ENCODE measurements at places on chromosomes 13 and 19.

GRCh38 chr19:1401138-1401888 lies at the start of gene GAMT:
GAMT (minus strand) TSS chr19:1401542; CDS start chr19:1401476, 66 bp downstream.
- H3K27ac ChIP-seq: no peak within 1 kb of the TSS
- peaks cover 13% of the 10 kb centered on the region for H3K27me3 ChIP-seq
- DNase-seq: peak; percentile 64
- H3K4me3 ChIP-seq: peak within 1 kb of the TSS; percentile 75

- H3K36me3 ChIP-seq: peaks cover 2% of the 10 kb centered on the region
- H3K27ac ChIP-seq: peak overlapping the region; percentile 97
- no peaks in the 10 kb centered on the region for H3K27me3 ChIP-seq
- peak overlapping the region; percentile 62 for H3K4me3 ChIP-seq
These were observed 22.2 kb downstream of the FAM187B start for GRCh38 chr19:35206379-35206778.

- H3K36me3 ChIP-seq: no peaks in the 10 kb centered on the region
- H3K27me3 ChIP-seq: peaks cover 24% of the 10 kb centered on the region
- no peak overlapping the region for H3K27ac ChIP-seq
These were observed 62.5 kb upstream of the PDX1 start for GRCh38 chr13:27857282-27857681.

GRCh38 chr13:91836553-91836952 lies 438.1 kb downstream of the GPC5 start:
- H3K36me3 ChIP-seq: no peaks in the 10 kb centered on the region
- H3K27ac ChIP-seq: no peak overlapping the region
- H3K27me3 ChIP-seq: no peaks in the 10 kb centered on the region
- no peak overlapping the region for H3K4me3 ChIP-seq
- DNase-seq: no peak
- no peaks in the 10 kb centered on the region for H3K4me1 ChIP-seq

DNA sequence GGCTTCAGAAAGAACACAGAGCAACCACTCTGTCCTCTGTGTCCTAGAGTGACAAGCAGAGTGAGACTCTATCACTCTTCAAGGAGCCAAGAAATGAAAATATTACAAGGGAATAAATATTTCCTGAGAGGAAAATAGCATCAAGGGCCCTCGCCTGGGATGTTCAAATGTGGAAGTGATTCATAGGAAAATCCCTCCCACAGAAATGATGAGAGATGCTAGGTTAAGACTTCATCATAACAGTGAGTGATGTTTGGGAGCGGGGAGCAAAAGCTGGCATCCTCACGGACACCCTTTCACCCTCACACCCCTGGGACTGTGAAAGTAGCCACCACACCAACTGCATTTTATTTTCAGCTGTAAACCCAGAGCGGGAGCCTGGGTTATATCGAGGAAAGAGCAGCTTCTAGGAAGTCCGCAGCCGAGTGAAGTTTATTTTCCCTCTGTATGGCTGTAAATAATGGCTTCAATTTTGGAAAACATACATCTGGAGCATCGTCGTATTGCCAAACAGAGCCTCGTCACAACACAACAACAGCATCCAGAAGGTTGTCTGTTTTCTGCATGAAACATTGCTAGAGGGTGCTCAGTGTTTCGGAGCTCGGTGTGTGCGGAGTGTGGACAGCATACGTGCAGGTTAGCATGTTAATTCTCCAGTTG lies 54.8 kb downstream of the DLEU7 start:
- no peak overlapping the region for H3K4me3 ChIP-seq
- H3K27ac ChIP-seq: no peak overlapping the region
- no peak for DNase-seq
- no peaks in the 10 kb centered on the region for H3K27me3 ChIP-seq
- H3K36me3 ChIP-seq: peaks cover 2% of the 10 kb centered on the region
- H3K4me1 ChIP-seq: peaks cover 14% of the 10 kb centered on the region

DNA sequence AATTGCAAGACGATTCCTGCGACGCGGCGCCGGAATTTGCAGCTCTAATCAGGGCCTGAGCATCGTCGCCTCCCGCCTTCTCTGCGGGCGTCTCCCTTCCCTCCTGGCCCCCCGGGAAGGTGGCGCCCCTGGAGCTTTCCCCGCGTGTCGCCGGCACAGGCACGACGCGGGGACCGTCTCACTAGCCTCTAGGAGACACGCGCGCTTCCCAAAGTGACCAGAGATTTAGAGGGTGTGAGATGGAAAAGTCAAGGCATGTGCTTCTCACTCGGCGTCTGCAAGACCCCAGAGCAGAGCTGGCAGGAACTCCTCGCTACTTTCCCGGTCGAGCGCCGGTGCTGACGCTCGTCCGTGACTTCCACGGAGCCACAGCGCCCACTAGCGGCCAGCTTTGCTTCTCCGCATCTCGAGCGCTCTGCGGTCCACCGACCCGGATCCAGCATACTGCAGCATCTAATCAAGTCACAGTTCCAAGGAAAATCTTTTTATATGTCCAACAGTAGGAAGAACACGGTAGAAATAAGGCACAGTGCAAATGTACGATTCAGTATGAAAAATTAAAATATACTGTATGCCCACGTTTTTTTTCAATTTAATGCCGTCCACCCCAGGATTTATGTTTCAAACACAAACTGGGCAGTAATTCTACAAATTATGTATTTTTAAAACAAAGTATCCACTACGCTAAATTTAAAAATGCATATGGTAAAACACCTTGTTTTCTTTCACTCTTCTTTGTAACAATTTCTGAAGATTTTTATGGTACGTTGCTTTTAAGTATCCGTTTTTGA lies 977 bp upstream of the EFNB2 start:
- H3K36me3 ChIP-seq: peaks cover 4% of the 10 kb centered on the region
- H3K27me3 ChIP-seq: peaks cover 9% of the 10 kb centered on the region
- H3K4me3 ChIP-seq: peak overlapping the region; percentile 98
- peak; percentile 89 for DNase-seq

DNA sequence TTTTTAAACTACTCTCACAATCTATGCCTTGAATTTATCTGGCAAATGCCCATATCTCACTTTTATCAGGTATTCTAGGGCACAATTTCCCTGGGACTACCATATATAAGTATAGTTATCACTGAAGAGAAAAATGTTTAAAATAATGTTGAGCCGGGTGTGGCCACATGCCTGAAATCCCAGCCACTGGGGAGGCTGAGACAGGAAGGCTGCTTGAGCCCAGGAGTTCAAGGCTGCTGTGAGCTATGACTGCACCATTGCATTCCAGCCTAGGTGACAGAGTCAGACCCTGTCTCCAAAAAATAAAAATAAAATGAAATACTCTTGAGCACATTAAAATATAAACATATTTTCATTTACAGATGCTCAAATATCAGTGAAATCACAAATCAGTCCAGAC lies 4.1 kb downstream of the KATNAL1 start:
- H3K36me3 ChIP-seq: peaks cover under 1% of the 10 kb centered on the region
- no peak for DNase-seq
- H3K27ac ChIP-seq: no peak overlapping the region
- H3K27me3 ChIP-seq: no peaks in the 10 kb centered on the region

- no peak for DNase-seq
- H3K27ac ChIP-seq: no peak overlapping the region
- H3K4me3 ChIP-seq: no peak overlapping the region
- H3K36me3 ChIP-seq: peaks cover 21% of the 10 kb centered on the region
- no peaks in the 10 kb centered on the region for H3K27me3 ChIP-seq
These were observed 48.0 kb downstream of the GGACT start for GRCh38 chr13:100540621-100541020.

- no peaks in the 10 kb centered on the region for H3K27me3 ChIP-seq
- DNase-seq: no peak
- H3K36me3 ChIP-seq: no peaks in the 10 kb centered on the region
- no peak overlapping the region for H3K4me3 ChIP-seq
- no peaks in the 10 kb centered on the region for H3K4me1 ChIP-seq
These were observed 93.2 kb upstream of the CSNK1A1L start for GRCh38 chr13:37198629-37199028.

- no peaks in the 10 kb centered on the region for H3K4me1 ChIP-seq
- H3K36me3 ChIP-seq: no peaks in the 10 kb centered on the region
- H3K27me3 ChIP-seq: peaks cover 16% of the 10 kb centered on the region
- H3K27ac ChIP-seq: no peak overlapping the region
- DNase-seq: no peak
These were observed 18.0 kb upstream of the C1QTNF9B start for GRCh38 chr13:23915308-23915707.

GRCh38 chr19:45498411-45499195 lies at the start of gene PPM1N:
PPM1N (plus strand) TSS chr19:45498443; CDS start chr19:45498473, 30 bp downstream.
- peak; percentile 66 for DNase-seq
- H3K27ac ChIP-seq: peak within 1 kb of the TSS; percentile 16
- H3K36me3 ChIP-seq: peaks cover 5% of the 10 kb centered on the region
- peak within 1 kb of the TSS; percentile 92 for H3K4me3 ChIP-seq
- peaks cover 40% of the 10 kb centered on the region for H3K4me1 ChIP-seq

DNA sequence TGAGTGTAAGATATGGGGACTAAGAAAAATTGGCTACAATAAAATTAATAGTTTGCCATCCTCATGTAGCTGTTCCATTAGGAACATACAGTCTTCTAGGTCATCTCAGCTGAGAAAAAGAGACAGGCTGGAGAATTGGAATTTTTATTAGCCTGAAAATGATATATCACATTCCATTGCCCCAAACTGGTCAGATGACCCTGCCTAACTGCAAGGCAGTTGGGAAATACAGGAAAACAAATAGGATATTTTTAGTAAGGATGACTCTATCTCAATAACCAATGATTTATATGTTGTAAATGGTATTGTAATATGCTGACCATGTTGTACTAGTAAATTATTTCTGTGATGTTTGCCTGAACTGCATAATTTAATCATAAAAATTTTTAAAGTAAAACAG lies 673.8 kb downstream of the PCDH9 start:
- no peaks in the 10 kb centered on the region for H3K36me3 ChIP-seq
- H3K27ac ChIP-seq: no peak overlapping the region
- no peaks in the 10 kb centered on the region for H3K27me3 ChIP-seq
- DNase-seq: no peak
- H3K4me3 ChIP-seq: no peak overlapping the region

GRCh38 chr19:14476673-14477401 lies 1.7 kb upstream of the PTGER1 start:
- H3K4me3 ChIP-seq: no peak overlapping the region
- H3K27ac ChIP-seq: no peak overlapping the region
- peaks cover 4% of the 10 kb centered on the region for H3K36me3 ChIP-seq
- peaks cover 26% of the 10 kb centered on the region for H3K27me3 ChIP-seq

- no peaks in the 10 kb centered on the region for H3K27me3 ChIP-seq
- no peaks in the 10 kb centered on the region for H3K4me1 ChIP-seq
- H3K36me3 ChIP-seq: no peaks in the 10 kb centered on the region
- H3K27ac ChIP-seq: no peak overlapping the region
- no peak overlapping the region for H3K4me3 ChIP-seq
- DNase-seq: no peak
These were observed 62.1 kb upstream of the ZNF536 start for GRCh38 chr19:30309905-30310601.

- peaks cover 6% of the 10 kb centered on the region for H3K4me1 ChIP-seq
- no peaks in the 10 kb centered on the region for H3K36me3 ChIP-seq
- DNase-seq: no peak
- no peak overlapping the region for H3K27ac ChIP-seq
- no peak overlapping the region for H3K4me3 ChIP-seq
These were observed 49.4 kb downstream of the SERP2 start for GRCh38 chr13:44422755-44423643.

GRCh38 chr19:42558450-42559150 lies 30.3 kb upstream of the CEACAM1 start:
- H3K27me3 ChIP-seq: peaks cover 24% of the 10 kb centered on the region
- no peak for DNase-seq
- H3K4me3 ChIP-seq: no peak overlapping the region
- H3K27ac ChIP-seq: no peak overlapping the region
- no peaks in the 10 kb centered on the region for H3K36me3 ChIP-seq

DNA sequence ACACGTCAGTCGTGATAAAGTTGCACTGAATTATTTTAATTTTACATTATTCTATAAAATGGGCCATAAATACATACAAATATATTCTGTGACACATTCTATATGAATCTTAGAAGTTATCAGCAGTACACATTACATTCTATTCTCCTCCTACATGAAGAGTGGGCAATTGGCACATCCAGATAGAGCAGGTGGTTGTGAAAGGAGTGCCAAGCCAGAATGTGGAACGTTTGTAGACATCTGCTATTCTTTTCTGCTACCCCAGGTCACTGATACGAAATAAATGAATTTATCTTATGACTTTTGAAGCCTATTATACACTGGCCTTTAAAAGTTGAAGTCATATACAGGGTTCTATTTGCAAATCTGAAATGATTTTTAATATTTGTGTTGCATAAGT lies 373.2 kb downstream of the PCDH17 start:
- H3K27me3 ChIP-seq: no peaks in the 10 kb centered on the region
- H3K4me3 ChIP-seq: no peak overlapping the region
- H3K36me3 ChIP-seq: no peaks in the 10 kb centered on the region
- H3K27ac ChIP-seq: no peak overlapping the region

- H3K36me3 ChIP-seq: peaks cover 14% of the 10 kb centered on the region
- H3K27me3 ChIP-seq: no peaks in the 10 kb centered on the region
- H3K4me1 ChIP-seq: peaks cover 8% of the 10 kb centered on the region
- H3K27ac ChIP-seq: no peak overlapping the region
- DNase-seq: no peak
- H3K4me3 ChIP-seq: no peak overlapping the region
These were observed 13.8 kb upstream of the ZNF846 start for GRCh38 chr19:9782338-9782737.

DNA sequence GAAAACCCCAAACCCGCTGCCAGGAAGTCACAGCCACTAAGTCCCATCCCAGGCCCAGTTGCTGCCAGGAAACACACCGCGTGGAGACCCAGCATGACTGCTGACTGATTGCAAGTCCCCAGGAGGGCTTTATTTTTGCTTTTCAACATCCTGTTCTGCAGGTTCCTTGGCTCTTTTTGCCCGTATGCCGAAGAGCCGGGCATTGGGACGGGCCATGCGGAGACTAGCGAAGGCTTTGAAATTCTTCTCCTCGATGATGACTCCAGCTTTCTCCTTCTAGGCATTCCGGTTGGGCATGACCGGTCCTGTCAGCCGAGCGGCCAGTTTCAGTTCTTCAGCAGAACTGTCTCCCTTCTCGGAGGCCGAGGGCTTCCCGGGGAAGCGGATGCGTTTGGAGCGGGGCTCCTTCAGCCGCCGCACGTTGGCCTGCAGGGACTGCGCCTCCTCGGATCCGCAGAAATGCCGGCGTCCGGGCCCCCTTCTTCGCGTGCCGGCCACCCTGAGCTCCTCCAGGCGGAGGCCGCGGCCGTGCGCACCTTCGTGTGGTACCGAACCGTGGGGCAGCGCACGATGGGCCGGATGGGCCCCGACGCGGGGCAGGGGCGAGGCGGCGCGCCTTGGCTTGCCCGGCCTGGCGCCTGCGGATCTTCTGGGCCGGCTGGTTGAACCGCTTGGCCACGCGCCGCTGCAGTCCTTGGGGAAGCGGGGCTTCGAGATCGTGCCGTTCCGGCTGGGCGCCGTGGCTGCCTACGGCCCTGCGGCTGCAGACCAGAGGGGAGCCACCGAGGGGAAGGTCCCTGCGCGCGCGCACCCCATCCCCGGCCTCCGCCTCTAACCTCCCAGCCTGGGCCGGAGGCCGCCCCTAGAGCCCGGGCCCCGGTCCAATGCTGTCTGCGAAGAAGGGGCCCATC lies 15.2 kb downstream of the ZSCAN5C start:
- DNase-seq: no peak
- peaks cover 2% of the 10 kb centered on the region for H3K4me1 ChIP-seq
- H3K27me3 ChIP-seq: peaks cover 7% of the 10 kb centered on the region
- no peak overlapping the region for H3K27ac ChIP-seq

Data from memory B cell (primary cell).